ENCODE measurements at places on chromosomes 2 and 18.

DNA sequence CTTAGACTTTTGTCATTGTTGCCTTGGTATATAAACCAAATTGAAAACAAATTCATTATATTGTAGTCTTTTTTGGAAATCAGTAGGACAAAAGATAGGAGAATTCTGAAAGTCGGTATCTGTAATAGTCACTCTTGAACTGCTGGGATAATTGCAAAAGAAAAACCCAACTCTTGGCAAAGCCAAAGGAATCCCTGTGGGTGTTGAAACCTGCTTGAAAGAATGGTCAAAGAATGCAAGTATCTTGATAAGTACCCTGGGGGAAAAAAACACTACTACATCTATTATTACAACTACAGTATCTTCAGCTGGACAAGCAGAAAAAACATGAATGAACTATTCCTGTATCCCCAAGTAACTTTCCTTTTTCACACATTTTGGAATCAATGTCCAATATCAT, 7.3 kb upstream of the FAM237A start:
- no peak for DNase-seq

- no peak for DNase-seq
Measured at GRCh38 chr2:192073878-192074277, 120.9 kb downstream of the TMEFF2 start.

DNA sequence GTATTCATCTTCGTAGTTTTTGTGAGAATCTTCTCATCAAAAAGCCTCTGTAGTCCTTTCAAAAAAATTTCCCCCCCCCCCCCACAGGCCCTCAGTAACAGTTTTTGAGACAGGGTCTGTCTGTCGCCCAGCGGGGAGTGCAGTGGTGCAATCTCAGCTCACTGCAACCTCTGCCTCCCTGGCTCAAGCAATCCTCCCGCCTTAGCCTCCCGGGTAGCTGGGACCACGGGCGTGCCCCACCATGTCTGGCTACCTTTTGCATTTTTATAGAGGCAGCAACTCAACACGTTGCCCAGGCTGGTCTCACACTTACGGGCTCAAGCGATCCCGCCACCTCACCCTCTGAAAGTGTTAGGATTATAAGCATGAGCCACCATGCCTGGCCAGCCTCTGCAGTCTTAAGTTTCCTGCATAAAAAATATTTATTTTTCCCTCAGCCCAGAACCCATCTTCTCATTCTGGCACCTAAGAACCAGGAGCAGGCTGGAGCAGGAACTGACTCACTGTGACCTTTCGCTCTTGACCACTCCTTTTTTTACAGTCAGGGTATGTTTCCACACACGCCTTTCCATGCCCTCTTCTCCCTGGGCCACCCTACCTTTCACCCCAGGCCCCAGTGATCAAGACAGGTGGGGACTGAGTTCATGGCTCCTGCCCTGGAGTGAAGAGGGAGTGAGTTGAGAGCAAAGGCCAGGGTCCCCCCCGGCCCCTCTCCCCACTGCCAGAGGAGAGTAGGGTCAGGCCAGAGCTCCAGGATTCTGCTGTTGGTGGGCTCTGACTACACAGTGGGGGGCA, 32.5 kb upstream of the NT5DC4 start:
- no peak for DNase-seq

DNA sequence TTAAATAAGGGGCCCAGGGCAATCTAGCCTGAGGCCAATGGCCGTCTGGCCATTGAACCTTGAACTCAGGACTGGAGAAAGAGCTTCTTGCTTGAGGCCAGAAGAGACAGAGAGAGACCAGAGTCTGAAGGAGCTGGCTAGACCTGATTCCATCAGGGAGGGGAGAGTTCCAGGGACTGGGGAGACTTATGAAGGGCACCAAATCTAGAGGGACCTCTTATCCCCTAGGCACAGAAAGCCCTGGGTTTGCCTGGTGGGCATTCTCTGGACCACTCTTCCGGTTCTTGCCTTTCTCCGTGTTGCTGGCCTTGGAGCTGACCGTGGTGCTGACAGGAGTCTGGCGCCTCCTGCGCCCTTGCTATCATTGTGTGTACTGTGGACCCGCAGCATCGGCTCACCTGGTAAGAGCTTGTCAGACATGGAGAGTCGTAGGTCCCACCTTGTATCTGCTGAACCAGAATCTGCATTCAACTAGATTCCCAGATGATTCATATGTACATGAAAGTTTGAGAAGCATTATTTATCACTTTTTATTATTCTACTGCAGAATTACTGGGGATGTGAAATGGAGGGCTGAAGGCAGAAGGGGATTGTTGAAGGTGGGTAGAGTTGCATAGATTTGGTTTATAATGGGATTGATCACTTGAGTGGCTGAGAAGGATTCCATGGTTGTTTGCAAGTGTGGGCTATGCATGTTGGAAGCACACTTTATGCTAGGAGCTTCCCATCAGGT, 4.3 kb upstream of the TRPM8 start:
- DNase-seq: peak; percentile 28

- DNase-seq: no peak
Measured at GRCh38 chr2:54482715-54483114, 26.6 kb downstream of the SPTBN1 start.

DNA sequence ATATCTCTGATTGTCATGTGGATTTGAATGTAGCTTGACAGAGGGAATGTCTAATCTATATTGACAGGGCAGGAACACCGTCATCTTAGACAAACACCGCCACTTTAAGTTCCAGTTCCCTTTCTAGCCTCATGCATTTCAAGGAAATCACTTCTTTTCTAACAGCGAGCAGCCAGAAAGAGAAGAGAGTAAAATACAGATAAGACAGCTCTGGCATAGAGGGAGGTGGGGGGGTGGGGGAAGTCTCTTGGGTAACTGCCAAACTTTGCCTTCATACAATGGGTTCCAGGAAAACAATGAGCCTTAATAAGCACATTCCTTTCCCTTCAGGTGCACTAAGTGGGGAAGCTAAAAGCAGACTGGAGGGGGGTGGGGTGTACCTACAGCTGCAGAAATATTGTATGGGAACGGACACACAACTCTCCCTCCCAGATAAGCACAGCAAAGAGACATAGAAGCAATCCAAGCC, 37.2 kb downstream of the CASP10 start:
- DNase-seq: peak; percentile 90

GRCh38 chr2:99988599-99988998, 153.8 kb downstream of the AFF3 start:
- no peak for DNase-seq

DNA sequence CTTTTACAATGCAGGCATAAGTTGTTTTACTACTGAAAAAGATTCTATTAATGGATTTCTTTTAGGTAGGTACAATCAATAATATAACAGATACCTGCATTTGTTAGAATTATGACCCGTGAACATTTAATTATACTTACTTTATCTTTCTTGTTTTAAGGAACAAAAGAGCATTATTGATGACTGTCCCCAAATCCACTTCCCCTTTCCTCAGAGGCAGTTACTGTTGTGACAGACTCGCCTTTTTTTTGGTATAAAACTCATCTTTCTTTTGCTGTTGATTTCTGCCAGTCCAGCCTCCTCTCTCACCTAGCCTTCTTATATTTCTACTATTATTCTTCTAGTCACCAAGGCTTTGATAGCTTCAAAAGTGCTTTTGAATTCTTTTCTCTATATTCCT, 12.1 kb downstream of the ACTR3 start:
- peak; percentile 70 for DNase-seq

GRCh38 chr2:227823922-227824321, 10.3 kb downstream of the CCL20 start:
- DNase-seq: no peak

- DNase-seq: no peak
Measured at GRCh38 chr2:241011296-241011600, 12.8 kb downstream of the SNED1 start.

DNA sequence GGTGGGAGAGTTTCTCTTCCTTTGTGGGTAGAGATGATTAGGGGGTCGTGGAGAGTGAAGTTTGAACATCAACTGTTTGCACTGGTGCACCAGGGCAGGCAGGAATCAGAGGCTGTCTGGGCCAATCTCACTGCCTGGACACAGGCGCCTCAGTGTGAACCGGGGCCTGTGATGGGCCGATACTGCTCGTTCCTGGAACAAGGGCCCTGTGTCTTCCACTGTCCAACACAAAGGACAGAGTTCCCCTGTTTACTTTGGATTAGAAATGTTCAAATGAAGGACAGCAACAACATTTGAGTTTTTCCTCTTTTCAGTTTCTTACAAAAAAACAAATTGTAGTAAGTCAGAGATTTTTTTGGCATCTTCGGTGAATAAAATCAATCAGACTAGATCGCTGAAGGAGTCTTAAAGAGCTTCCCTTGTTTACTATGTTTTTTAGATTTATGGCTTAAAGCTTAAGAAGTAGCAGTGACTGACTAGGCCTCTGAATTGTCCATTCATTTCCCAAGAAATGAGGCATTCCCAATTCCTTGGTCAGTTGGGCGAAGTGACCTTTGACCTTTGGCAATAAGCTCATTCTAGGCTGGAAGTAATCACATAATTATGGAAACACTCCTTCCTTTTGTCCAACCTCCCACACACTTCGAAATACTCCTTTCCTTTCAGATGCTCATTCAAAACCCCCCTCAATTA, 11.6 kb upstream of the TGFA start:
- DNase-seq: no peak

DNA sequence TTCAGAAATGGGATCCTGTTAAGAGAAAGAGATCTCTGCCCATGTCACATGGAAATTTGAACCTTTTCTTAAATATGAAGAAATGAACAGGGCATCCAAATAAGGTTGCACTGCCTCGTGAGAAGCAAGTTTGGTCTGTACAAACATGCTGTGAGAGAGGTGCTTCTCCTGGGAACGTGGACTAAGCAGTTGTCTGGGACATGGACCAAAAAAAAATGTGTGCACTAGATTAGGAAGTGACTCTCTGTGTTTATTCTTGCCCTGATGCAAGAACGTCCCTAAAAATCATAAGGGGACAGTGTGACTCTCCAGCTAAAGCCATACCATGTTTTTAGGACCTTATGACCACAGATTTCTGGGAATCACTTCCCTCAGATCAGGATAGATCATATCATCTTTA, 23.7 kb upstream of the GCG start:
- no peak for DNase-seq

GRCh38 chr2:155895016-155895415, 437.5 kb downstream of the NR4A2 start:
- DNase-seq: no peak

- DNase-seq: peak; percentile 6
Measured at GRCh38 chr18:74116633-74117554, 30.7 kb downstream of the FBXO15 start.

DNA sequence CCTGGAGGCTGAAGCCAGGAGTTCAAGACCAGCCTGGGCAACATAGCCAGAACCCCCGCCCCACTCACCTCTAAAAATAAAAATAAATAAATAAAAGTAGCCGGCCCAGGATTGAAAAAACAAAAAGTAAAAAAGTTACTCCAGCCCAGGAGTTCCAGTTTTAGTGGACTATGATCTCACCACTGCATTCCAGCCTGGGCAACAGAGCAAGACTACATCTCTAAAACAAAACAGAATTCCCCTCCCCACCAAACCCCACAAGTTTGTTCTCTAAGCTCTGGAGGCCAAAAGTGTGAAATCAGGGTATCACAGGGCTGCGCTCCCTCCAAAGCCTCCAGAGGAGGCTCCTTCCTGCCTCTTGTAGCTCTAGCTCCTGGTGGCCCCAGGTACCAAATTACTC, 1.7 kb downstream of the D2HGDH start:
- DNase-seq: no peak

- DNase-seq: no peak
Measured at GRCh38 chr2:240238201-240238600, 97.7 kb upstream of the OTOS start.

DNA sequence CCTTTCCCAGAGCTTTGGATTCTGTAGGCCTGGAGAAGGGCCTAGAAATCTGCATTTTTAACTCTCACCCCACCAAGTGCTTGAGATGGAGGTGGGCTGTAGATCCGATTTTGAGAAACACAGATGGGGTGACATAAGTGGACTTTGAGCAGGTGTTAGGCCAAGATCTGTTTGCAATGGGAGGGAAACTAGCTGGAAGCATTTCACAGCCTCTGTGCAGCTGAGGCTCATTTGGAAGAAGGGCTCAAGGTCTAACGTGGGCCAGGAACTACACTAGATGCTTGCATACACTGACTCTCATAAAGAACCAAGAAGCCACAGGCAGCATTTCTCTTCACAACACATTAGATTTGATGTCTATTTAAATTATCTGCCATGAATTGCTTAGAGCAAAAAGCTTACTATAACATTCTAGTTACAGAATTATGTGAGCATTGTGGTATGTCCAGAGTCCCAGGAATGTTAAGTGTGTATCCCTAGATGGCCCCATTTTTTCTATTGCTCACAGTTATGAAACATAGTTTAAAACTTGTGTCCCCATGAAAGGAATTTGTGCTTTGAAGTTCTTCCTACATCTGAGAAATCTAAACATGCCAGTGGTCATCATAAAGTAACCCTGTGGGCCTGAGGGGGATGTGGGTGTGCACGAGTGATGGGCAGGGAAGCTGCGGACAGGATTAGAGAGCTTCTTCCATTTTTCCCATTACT, 77.2 kb downstream of the CD28 start:
- DNase-seq: no peak

DNA sequence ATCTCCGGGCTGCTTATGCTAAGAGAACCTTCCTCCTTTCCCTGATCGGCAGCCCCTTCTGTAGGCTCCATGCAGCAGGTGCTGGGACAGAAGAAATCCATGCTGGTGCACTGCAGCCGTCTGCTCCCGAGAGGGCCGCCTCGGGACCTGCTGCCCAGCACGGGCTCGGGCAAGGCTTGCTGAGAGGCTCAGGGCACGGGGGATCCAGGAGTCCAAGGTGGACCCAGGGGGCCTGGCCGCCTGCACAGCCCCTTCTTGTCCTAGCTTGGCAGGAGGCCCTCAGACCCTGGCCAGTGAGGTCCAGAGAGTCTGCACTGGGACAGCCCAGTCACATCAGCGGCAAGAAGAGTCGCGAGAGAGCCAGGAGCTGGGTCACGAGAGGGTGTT, 13.3 kb upstream of the DUSP2 start:
- DNase-seq: no peak

- no peak for DNase-seq
Measured at GRCh38 chr2:54417577-54417976, 38.5 kb upstream of the SPTBN1 start.

GRCh38 chr18:34491719-34492118, 218.4 kb upstream of the DTNA start:
- DNase-seq: no peak

GRCh38 chr2:20569464-20570223, 81.3 kb downstream of the HS1BP3 start:
- no peak for DNase-seq

DNA sequence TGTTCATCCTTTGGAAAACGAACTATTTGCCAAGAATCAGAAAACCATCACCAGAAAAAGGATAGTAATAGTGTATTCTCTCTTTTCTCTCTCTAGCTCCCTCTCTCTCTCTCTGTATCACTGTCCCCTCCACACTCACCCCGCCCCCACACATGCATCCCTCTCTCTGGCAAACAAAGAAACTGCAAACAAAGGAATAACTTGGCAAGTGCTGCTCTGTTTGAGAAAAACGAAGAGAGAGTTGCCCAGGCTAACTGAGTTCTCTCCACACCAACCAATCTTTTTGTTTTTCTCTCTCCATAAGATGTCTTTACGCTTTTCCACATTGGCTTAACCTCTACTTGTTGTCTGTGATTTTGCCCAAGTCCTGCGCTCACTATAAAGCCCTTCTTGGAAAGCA, 316.2 kb downstream of the EPHA4 start:
- DNase-seq: no peak

Data from KBM-7 (cell line).